Stimulated activated CD4-positive, alpha-beta T cell treated with anti-CD3 and anti-CD28 coated beads, Interleukin-12 subunit alpha, Interleukin-12 subunit beta, amount 100 ng/mL, for 24 hours (primary cell): ENCODE measurements at places on chromosomes 3 and 15.

- no peak for DNase-seq
Measured at GRCh38 chr15:62087671-62088352, 21.0 kb downstream of the C2CD4A start.

DNA sequence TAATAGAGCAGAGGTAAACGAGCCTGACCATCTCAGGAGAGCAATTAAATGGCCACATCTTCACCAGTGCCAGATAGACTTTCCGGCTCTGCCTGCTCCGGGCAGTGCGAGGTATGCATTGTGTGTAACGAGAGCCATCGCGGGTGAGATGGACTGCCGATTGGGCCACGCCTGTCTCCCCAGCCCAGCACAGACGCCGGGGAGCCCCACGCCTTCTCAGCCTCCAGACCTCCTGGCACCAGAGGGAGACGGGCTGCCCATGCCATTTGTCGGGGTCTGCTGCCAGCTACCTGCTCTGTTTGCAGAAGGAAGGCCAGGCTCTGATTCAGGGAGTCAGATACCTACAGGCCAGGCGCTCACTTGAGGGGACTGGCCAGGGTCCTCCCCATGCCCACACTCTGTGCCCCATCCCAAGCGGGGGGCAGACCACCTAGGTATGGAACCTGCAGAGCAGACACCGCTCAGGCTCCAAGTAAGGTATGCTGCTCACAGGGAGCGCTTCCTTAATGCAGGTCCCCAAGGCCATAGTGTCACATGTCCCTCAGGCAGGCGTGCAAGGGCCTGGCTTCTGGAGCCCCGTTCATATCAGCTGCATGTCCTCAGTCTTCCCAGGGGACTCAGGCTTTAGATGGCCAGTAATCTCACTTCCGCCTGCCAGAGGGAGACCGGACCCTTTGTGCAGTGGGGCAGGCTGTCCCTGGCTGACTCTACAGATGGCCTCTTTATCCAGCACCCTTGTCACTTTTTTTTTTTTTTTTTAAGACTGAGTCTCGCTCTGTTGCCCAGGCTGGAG, 62.2 kb downstream of the DNAJB8 start:
- DNase-seq: no peak

DNA sequence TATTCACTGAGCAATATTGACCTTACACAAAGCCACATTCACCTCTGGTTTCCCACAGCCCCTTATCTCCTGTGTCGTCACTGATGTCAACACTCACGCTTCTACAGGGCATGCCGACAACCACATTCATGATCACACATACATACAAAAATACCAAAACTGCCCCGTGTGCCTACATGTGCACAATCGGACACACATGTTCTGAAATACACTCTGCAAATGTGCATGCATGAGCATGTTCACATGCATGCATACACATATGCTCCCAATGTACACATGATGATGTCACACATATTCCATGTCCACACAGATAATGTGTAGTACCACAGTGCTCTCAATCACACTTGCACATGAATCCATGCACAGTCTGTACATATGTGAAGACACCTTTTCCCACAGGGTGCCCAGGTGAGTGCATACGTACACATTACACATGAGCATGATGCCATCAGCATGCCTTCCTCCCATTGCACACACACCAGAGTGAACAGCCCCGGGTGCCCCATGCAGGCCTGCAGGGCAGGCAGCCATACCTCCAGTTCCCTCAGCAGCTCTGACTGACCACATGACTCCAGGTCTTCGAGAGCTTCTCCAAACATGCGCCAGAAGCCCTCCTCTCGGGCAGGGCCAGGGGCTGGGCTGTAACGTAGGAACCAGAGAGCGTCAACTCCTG, 37.0 kb downstream of the GRIP2 start:
- DNase-seq: no peak

DNA sequence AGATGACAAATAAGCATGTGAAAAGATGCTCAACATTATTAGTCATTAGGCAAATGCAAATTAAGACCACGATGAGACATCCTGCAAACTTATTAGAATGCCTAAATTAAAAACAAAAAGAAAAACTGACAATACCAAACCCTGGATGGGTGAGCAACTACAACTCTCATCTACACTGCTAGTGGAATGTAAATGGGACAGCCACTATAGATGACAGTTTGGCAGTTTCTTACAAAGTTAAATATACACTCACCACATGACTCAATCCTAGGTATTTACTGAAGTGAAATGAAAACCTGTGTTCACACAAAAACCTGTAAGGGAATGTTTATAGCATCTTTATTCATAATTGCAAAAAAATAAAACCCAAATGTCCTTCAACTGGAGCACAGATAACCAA, 74.7 kb downstream of the NPTN start:
- no peak for DNase-seq

- no peak for DNase-seq
Measured at GRCh38 chr3:143830063-143830462, 18.2 kb downstream of the SLC9A9 start.

DNA sequence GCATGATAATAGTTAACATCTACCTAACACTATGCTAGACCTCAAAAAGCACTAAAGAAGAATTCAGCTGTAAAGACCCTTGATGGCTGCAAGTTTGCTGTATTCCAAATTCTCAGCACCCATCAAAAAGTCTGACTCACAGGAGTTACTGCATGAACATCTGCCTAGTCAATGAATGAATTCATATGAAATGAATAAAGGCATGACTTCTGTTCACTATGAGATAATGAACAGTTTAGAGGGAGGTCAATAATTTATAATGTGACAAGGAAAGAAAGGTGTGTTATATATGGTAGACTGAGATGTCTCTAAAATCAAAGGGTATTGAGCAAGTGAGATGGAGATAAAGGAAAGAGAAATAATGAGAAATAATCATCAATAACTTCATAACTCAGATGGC, 508.2 kb upstream of the TGFBR2 start:
- DNase-seq: no peak

- no peak for DNase-seq
Measured at GRCh38 chr3:195352895-195353488, 82.0 kb upstream of the XXYLT1 start.

- DNase-seq: no peak
Measured at GRCh38 chr15:80576519-80577090, 118.5 kb upstream of the ABHD17C start.

- DNase-seq: no peak
Measured at GRCh38 chr3:138646513-138646912, 37.9 kb downstream of the FAIM start.

DNA sequence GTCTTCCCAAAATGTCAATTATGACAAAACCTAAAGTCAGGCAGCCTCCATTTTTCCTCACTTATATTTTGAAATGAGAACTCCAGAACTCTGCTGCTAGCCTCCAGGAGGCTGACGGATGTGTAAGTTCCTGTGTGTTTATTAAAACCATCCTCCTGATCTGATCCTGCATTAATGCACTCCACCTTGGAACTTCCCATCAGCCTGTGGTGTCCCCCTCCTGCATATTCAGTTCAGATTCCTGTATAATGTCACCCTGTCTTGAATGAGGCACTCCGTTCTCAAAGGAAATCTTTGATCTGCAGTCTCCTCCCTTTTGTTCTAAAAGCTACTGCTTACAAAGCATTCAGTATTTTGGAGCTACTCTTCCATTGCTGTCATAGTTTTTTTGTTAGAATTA, 318.2 kb upstream of the ONECUT1 start:
- DNase-seq: no peak

- DNase-seq: no peak
Measured at GRCh38 chr15:73752806-73753193, 351 bp downstream of the INSYN1 start.

DNA sequence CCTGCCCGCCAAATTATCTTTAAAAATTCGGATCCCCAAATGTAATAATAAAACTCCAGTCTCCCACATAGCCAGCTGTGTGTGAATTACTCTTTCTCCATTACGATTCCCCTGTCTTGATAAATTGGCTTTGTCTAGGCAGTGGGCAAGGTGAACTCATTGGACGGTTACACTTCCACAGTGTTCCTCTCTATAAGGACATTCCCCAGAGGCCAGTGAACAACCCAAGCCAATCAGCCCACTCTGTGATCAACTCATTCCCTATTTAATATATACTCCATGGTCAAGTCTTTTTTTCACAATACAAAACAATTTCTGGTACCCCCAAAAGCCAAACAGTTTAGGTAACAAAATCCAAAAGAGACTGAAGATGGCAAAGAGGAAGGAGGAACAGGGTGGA, 90.5 kb upstream of the DAZL start:
- no peak for DNase-seq

GRCh38 chr3:156820692-156821080, 5.5 kb upstream of the LEKR1 start:
- no peak for DNase-seq

DNA sequence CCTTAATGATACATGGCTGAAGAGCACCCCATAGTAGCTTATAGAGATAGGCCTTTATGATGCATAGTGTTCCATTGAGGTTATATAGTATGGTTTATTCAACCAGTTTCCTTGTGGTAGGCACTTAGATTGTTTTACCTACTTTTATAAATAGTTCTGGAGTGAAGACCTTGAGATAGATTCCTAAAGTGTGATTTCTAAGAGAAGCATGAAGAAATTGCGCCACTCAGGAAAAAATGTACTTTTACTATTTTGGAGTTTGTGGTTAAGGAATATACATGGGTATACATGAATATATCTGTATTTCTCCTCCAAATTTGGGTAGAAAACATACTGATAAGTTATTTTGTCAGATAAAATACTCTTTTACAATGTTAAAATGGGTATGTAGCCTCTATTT, 70.5 kb downstream of the CHD2 start:
- no peak for DNase-seq

DNA sequence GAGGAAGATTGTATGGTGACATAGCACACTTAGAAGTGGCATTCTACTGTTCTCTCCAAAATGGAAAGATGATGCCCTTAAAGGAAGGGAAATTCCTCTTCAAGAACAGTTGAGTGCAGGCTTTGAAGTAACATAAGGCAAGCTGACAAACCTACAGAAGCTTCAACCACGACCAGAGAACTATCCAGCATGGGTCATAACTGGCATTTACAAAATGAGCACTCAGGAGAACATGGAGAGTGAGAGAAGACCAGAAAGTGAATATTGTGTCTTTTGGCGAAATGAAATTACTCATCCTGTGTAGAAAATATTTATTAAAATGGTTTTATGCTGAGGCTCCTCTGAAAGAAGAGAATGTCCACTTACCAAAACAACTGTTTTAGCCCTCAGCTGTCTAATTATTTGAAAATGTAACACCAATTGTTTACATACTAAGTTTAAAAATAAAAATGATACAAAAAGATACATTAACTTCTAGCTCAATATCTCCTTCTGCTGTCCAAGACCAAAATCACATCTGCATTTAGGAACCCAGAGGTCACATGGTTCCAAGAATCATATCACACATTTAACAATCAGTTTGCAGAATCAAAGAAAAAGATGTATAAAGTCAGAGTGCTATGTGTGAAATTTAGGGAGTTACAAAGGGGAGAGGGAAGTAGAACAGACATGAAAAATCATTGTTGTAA, 216.9 kb downstream of the ATP8B4 start:
- no peak for DNase-seq

DNA sequence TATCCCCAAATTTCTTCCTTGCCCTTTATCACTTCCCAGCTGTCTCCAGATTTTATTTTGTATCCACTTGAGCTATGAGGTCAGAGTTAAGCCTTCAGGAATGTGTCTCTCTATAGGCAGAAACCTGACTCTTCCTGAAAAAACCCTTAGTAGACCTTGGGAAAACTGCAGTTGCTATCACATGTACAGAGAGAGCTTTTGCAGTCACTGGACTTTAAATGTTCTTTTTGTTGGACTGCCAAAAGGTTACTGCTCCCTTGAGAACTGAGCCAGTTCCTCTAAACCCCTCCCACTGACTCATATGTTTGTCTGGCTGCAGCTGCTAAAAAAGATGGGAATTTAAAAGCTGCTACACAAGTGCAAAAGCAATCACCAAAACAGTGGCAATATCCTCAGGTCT, 169.1 kb upstream of the CCDC54 start:
- no peak for DNase-seq

GRCh38 chr15:29870495-29871151, 48.4 kb upstream of the TJP1 start:
- no peak for DNase-seq

GRCh38 chr3:97884586-97885123, 62.8 kb downstream of the CRYBG3 start:
- DNase-seq: no peak

GRCh38 chr15:90402223-90402622, 14.2 kb downstream of the IQGAP1 start:
- no peak for DNase-seq

- DNase-seq: no peak
Measured at GRCh38 chr3:25531971-25532370, 103.9 kb downstream of the RARB start.

GRCh38 chr15:101579631-101580163, 72.5 kb downstream of the TM2D3 start:
- DNase-seq: no peak

GRCh38 chr3:135667061-135667460, 298.5 kb upstream of the PPP2R3A start:
- no peak for DNase-seq

DNA sequence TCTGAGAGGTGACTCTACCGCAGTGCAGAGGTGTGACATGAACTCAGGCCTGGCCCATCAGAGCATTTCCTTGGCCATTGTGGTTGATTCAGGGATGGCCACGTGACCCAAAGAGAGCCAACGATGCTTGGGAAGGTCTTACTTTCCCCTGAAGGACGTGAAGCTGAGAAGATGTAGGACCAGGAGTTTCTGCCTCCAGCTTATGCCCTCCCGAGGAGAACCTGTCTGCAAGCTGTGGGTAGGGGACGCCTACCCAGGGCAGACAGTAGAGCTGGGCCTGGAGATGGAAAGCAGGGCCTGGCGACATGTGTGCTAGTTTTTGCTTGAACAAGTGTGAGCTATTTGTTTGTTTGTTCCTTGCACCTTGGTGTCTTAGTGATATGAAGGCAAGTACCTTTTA, 89.4 kb downstream of the RPLP1 start:
- no peak for DNase-seq

DNA sequence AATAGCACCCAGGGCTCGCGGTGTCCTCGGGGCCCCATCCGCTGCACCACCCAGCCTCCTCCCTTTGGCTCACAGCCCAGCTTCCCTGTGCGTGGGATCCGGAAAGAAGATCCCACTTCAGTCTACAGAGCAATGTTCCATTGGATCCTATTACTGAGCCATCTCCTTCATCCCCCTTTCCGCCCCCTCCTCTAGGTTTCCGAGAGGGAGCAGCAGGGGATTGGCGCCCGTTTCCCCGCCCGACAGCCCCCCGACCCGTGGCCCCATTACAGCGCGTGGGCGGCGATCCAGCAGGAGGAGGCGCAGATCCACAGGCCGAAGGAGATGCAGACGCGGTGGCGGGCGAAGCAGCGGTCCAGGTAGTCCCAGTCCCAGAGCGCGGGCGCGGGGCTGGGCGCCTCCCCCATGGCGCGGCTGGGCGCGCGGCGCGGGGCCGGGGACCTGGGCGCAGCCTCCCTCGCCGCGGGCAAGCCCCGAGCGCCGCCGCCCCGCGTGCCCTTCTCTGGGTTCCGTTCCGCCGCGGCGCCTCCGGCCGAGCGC, 340 bp downstream of the TMEM44 start:
- no peak for DNase-seq

DNA sequence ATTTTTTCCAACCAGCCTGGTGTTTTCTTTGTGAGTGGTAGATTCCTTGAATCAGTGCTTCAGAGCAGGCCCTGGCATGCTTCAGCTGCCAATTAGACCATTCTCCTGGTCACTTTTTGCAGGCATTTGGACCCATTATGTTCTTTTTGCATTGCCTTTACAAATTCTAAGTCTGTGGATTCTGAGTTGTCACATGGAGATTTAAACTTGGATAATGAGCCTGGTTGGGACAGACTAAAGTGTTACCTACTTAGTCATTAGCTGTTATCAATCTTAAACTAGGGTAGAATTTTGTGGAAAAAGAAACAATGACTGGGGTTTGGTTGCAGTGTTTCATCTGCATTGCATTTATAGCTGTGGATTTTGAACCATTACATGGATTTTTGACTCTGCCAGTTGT, 40.6 kb downstream of the ARHGEF26 start:
- no peak for DNase-seq
